ENCODE measurements at places on chromosomes 2 and 18. TPM values are rescaled to one million over a fixed set of nuclear protein-coding genes. Genes with fewer than 3 reads are reported as not detected.

GRCh38 chr18:26617151-26617554 lies 68.8 kb upstream of the KCTD1 start:
- DNase-seq, result no peak

PPM1B gene
- 45.0 TPM for total RNA-seq

SCN7A gene
- total RNA-seq, result 3.8 TPM

GAREM1 gene
- 9.8 TPM for total RNA-seq

DNA sequence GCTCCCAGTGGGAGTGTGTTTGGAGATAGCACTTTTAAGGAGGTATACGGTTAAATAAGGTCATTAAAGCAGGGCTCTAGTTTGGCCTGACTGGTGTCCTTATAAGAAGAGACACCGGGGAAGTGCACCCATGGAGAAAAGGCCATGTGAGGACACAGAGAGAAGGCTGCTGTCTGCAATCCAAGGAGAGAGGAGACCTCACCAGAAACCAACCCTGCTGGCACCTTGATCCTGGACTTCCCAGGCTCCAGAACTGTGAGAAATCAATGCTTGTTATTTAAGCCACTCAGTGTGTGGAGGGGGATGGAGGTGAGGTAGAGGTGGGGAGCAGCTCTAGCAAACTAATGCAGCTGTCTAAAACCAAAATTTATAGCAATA lies 62.0 kb downstream of the RPL31 start:
- no peak for DNase-seq

LRP1B gene
- total RNA-seq, result 0.48 TPM

GKN1 gene
- total RNA-seq, result not detected

DNA sequence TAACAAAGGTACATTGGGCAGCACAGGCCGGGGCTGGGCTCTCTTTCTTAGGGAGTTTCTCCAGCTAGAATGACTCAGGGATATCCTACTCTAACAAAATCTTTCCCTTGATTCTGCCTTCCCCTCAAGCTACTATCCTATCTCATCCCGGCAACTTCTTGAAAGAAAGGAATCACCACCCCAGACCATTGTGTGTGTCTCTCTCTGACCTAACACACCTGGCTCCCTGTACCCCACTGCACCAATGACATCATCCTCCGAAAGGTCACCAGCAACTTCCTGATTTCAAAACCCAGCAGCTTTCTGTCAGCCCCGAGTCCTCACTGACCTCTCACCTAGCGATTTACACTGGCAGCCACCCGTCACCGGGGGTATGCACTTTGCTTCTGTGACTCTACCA lies 72.1 kb upstream of the MAP4K4 start:
- DNase-seq, result no peak

Data from posterior vena cava (tissue), 2 donors.